Stimulated activated CD8-positive, alpha-beta memory T cell treated with anti-CD3 and anti-CD28 coated beads, Interleukin-2, amount 100 ng/mL, for 48 hours (primary cell): ENCODE measurements at places on chromosomes 11 and 22.

- DNase-seq = no peak
Observed at GRCh38 chr11:121117788-121118187, 16.7 kb downstream of the TECTA start.

DNA sequence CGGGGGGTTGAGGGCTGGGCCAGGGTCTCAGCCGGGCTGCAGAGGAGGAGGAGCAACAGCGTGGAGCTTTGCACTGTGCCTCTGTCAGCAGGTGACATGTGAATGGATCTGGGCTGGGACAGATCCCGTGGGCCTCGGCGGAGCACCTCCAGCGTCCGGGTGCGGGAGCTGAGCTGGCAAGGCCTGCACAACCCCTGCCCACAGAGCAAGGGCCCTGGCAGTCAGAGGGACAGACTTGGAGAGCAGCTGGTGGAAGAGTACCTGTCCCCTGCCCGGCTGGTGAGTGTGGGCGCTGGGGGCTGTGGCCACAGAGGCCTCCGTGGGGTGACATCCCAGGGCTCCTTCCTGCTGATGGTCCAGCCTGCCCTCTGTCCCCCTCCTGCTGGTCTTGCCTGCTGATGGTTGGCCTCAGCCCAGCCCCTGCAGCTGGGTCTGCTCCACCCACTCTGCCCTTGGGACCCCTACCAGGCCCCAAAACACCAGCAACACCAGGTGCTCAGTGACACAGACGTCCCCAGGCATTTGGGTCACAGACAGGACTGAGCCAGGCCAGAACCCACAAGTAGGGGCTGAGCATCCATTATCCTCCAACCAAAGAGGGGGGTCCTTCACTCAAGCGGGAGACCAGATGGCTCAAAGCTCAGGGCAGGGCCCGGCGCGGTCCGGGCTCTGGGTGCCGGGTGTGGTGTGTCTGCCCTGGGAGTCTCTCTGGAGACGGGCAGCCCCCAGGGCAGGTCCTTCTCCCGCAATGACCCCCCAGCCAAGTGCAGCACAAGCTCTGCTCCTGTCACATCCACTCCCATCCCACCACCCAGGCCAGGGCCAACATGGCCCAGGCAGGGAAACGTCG lies 3.5 kb downstream of the LRRC56 start:
- DNase-seq = no peak

DNA sequence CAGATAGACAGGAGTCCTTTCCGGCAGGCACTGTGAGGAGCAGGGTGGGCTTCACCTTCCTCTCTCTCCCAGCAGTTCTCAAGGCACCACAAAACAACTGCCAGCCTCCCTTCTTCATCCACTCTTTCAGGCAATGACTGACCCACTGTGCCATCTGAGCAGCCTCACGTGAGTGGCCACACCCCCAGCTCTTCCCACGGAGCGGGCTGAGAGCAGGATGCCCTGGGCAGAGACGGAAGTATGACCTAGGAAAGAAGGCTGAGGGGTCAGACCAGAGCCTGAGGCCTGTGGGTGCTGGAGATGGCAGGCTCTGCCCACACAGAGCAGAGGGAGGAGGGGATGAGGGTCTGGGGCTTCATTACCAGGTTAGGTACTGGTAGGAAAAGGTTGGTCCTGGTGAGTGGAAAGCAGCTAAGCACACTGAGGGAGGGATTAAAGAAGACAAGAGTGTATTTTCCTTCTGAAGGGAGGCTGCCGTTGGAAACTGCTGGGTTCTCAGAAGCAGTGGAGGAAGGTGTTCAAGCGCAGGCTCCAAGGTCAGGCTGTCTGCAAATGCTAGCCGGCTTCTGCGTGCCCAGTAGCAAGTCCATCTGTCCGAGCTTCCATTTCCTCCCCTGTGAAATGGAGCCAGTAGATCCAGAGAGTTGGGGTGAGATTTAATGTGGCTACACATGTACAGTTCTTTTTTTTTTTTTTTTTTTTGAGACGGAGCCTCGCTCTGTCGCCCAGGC lies 4.6 kb downstream of the NLRP6 start:
- DNase-seq = no peak

GRCh38 chr22:22848364-22848866 lies 39.2 kb upstream of the IGLL5 start:
- peak; percentile 53 for DNase-seq

DNA sequence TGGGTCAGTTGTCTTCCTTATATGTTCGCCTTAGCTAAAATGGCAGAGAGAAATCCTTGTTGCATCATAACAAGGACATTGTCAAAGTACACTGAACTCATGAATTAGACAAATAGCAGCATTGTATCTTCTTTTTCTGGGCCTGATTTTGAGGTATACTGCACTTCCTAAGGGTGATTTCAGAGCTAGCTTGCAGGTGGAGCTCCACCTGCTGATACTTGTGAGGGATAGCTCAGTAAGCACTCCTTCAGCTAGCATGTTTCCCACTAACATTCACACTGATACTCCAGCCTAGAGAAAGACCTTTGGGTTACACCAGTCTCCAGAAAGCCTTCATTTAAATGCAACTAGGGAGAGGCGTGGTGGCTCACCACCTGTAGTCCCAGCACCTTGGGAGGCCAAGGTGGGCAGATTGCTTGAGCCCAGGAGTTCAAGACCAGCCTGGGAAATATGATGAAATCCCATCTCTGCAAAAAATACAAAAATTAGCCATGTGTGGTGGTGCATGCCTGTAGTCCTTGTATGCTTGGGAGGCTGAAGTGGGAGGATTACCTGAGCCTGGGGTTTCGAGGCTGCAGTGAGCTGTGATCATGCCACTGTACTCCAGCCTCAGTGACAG lies 29.8 kb downstream of the JAM3 start:
- no peak for DNase-seq

DNA sequence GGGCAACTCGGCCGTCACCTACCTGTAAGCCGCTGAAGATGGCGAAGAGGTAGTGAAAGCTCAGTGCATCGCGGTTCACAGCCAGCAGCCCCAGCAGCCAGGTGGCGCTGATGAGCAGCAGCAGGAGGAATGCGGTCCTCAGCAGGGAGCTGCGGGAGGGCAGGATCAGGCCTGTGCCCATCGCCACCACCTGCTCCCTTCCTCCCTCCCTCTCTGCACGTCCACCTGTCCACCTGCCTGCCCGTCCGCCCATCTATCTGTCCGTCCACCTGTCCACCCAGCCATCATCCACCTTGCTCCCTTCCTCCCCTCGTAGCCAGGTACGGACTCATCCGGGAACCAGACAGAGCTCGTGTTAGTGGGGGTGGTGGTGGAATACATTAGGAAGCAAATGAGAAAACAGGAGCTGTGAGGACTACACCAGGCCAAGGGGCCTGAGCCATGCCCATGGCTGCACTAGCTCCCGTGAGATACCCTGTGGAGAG lies 32.2 kb downstream of the TRMU start:
- DNase-seq = peak; percentile 62

- no peak for DNase-seq
Observed at GRCh38 chr11:102446606-102447005, 6.0 kb downstream of the TMEM123 start.

- no peak for DNase-seq
Observed at GRCh38 chr22:42399315-42400271, 32.6 kb downstream of the NFAM1 start.

DNA sequence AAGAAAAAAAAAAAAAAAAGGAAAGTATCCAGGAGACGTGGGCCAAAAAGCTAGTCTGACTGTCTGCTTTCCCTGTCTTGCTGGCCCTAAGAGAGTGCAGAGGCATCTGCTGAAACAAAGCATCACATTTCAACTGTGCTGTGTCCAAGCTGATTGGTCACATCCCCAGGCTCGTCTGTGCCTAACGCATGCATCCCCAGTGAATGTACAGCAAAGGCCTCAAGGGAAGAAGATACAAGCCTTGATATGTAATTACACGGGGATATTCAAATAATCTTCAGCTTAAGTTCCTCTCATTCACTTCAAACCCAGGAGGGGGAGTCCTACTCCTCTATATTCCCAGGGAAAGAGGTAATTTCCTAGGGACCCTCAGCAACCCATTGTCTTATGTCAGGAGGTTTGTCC lies 5.4 kb upstream of the SORL1 start:
- DNase-seq = no peak

GRCh38 chr22:32920032-32920628 lies 118.6 kb downstream of the TIMP3 start:
- DNase-seq = no peak

DNA sequence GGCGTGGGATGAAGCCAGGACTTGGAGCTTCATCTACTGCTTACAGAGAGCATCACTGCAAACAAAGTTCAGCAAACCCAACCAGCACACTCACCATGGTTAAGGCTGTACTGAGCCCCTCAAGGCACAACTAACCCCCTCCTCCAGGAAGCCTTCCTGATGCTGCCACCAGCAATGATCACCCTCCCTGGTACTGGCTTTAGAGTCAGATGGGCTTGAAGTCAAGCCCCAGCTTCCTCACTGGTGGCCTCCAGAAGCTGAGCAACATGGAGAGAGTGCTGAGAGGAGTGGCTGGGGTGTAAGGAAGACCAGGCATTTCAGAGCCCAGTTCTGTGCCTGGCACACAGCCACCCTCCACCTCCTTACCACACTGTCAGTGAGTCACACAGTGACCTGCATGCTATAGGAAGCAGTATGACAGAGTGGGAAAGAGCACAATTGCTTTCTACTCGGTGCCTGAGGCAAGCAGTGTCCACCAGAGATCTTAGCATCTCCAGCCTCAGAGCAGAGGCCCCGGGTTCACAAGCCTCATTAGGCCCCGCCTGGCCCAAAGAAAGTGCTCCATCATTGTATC lies 24.7 kb upstream of the BAIAP2L2 start:
- DNase-seq = no peak

GRCh38 chr11:128734832-128735224 lies 41.0 kb downstream of the FLI1 start:
- DNase-seq = no peak

DNA sequence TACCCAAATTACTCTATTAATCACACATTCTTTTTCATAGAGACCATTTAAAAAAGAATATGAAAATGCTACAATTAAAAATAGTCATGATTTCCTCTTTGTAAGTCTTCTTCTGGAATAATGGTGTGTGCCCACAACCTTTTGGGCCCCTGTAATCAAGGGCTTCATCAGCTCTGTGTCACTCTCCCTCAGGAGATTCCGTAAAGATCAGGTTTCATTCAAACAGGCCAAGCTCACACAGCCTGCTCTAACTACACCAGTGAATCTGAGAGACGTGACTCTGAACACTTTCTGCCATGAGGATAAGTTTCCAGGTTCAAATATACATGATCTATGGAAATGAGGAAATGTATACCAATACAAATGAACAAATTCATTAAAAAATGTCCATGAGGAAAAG lies 9.5 kb downstream of the DRICH1 start:
- no peak for DNase-seq

GRCh38 chr22:37533995-37534394 lies 14.8 kb upstream of the CARD10 start:
- DNase-seq = no peak

DNA sequence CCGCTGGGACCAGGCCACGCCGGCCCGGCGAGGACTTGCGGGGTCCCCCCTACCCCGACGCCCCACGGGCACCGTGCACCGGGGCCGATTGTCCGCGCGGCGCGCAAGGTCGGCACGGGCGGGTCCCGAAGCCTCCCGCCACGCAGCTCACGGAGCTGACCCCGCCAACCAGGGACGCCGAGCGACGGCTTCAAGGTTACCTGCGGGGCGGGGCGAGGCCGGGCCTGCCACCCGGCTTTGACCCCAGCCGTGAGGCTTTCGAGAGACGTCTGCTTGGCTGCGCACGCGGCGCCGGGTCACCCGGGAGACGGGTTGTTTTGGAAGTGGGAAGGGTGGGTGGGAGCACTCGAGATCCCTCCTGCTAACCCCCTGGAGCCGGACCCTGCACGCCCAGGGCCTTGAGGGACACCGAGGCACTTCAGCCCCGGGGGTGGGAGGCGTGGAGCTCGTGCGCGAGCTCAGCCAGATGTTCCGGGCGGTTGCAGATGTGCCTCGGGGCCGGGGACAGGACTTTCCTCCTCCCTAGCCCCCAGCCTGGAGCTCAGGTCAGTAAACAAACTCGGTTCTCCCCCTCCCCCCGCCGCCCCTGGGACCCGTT lies 3.2 kb upstream of the WNT11 start:
- no peak for DNase-seq

DNA sequence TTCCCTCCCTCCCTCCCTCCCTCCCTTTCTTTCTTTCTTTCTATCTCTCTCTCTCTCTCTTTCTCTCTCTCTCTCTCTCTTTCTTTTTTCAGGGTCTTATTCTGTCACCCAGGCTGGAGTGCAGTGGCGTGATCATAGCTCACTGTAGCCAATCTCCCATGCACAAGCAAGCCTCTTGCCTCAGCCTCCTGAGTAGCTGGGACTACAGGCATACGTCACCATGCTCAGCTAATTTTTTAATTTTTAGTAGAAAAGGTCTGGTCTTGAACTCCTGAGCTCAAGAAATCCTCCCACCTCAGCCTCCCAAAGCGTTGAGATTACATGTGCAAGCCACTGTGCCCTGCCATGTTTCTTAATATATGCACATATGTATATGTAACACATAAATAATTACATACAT lies 19.0 kb downstream of the TSKU start:
- no peak for DNase-seq

DNA sequence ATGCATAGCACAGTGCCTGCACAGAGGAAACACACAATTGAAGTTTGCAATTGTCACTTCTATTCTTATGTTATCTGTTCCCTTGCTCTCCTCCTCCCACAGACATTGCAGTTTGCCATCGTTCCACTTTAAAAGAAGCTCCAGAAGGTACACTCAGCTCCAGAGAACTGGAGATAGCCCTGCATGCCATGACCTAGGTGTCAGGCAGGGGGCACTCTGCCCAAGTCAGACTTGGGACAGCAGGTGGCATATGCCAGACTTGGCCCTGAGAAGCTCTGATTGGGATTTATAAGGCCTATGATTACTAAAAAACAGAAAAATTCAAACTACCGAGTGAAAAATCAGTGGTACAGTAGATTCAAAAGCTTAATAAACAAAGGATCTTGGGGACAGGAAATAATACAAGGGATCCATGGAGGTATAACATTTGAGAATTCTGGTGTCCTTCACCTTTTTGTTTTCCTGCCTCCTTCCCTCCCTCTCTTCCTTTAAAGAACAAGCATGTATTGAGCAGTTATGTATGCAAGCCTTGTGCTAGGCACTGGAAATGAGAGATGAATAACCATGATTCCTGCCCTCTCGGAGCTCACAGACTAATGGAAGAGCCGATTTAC lies 40.0 kb downstream of the TENM4 start:
- no peak for DNase-seq

- DNase-seq = no peak
Observed at GRCh38 chr11:95156916-95157541, 67.4 kb downstream of the ENDOD1 start.

GRCh38 chr11:3950996-3951660 lies 95.7 kb downstream of the STIM1 start:
- no peak for DNase-seq

- DNase-seq = no peak
Observed at GRCh38 chr22:26445577-26446275, 16.7 kb downstream of the ASPHD2 start.

- DNase-seq = no peak
Observed at GRCh38 chr11:111520560-111520959, 6.0 kb downstream of the HOATZ start.

DNA sequence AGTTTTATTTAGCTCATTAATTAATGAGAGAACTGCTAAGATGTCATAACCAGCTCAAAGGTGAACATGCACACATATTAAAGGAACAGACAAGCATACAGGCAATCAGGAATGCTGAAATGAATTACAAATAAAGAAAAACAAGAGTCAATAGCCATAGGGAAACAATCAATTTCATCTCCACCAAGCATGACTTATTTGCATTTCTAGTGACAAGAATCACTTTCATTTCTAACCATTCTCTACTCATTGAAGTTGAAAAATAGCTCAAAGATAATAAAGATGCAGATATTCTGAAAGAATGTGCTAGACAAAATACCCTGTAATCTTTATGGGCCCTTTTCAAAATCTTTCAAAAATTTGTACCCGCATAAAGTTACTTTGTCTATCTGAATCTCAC lies 23.2 kb downstream of the ISX start:
- DNase-seq = no peak

- DNase-seq = no peak
Observed at GRCh38 chr11:103281301-103281700, 172.1 kb downstream of the DYNC2H1 start.
